Parietal lobe (tissue), 2 donors: ENCODE measurements at places on chromosomes 13 and 19. TPM values are rescaled to one million over a fixed set of nuclear protein-coding genes. Genes with fewer than 3 reads are reported as not detected.

CALR3 gene
- total RNA-seq = not detected

MUC16 gene
- total RNA-seq = not detected

NKPD1 gene
- total RNA-seq = 0.63 TPM

BRSK1 gene
- 82.9 TPM for total RNA-seq

C19orf53 gene
- 18.2 TPM for total RNA-seq

OR7A5 gene
- total RNA-seq = not detected

CEACAM5 gene
- not detected for total RNA-seq

PCDH20 gene
- 5.3 TPM for total RNA-seq

PABPC3 gene
- total RNA-seq = 0.31 TPM

LILRB5 gene
- total RNA-seq = not detected

FFAR2 gene
- not detected for total RNA-seq

GTF2F1 gene
- total RNA-seq = 40.4 TPM

ZNF534 gene
- 9.4 TPM for total RNA-seq

YJU2 gene
- 19.1 TPM for total RNA-seq

CALM3 gene
- total RNA-seq = 269 TPM

EFNB2 gene
- 99.2 TPM for total RNA-seq

ZNF208 gene
- total RNA-seq = 14.7 TPM
